ENCODE measurements at places on chromosomes 1 and 21.

GRCh38 chr1:156845055-156845952, 13.6 kb downstream of the INSRR start:
- H3K4me1 ChIP-seq, result peaks cover 26% of the 10 kb centered on the region
- H3K27me3 ChIP-seq, result 0 out of 2 replicates have a peak, but pooled peaks cover 13% of the 10 kb centered on the region
- no peak overlapping the region for H3K4me3 ChIP-seq

- DNase-seq, result peak; percentile 18
- H3K4me3 ChIP-seq, result no peak overlapping the region
- no peak overlapping the region for H3K27ac ChIP-seq
- H3K36me3 ChIP-seq, result no peaks in the 10 kb centered on the region
These were observed 1530.1 kb upstream of the TPTE start for GRCh38 chr21:8991088-8991907.

- DNase-seq, result no peak
- no peaks in the 10 kb centered on the region for H3K36me3 ChIP-seq
- no peaks in the 10 kb centered on the region for H3K27me3 ChIP-seq
- H3K27ac ChIP-seq, result no peak overlapping the region
These were observed 113.1 kb downstream of the RRAGC start for GRCh38 chr1:38746402-38746935.

- no peak overlapping the region for H3K27ac ChIP-seq
- H3K4me3 ChIP-seq, result no peak overlapping the region
- H3K4me1 ChIP-seq, result no peaks in the 10 kb centered on the region
- no peak for DNase-seq
- no peaks in the 10 kb centered on the region for H3K36me3 ChIP-seq
These were observed 934.2 kb downstream of the TTLL7 start for GRCh38 chr1:83064589-83065242.

DNA sequence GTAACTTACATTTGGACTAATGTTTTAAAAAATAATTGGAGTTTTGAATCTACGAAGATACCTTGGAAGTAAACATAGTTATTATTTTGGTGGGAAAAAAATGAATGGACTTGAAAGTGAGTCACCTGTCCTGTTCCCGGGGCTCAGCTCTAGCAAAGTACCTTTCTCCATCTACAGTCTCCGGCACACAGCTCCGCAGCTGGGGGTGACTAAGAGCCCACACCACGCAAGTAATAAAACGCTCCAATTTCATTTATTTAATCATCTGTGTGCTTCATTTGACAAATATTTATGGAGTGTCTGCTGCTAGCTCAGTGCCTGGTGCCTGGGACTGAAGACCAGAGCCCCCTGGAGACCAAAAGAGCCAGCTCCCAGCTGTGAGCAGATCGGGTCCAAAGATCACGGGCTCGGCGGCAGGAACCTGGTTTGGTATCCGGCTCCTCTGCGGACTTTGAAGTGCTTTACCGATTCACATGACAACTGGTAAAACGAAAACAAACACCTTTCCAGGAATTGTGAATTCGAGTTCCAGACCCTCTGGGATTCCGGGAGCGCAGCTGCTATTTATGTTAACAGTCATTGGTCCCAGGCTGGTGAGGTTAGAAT, 1.7 kb upstream of the RIPK4 start:
- DNase-seq, result no peak
- no peak overlapping the region for H3K27ac ChIP-seq
- no peaks in the 10 kb centered on the region for H3K36me3 ChIP-seq
- H3K4me3 ChIP-seq, result no peak overlapping the region
- H3K27me3 ChIP-seq, result peaks cover 74% of the 10 kb centered on the region
- peaks cover 5% of the 10 kb centered on the region for H3K4me1 ChIP-seq

GRCh38 chr1:228100822-228101613, 2.1 kb downstream of the C1orf35 start:
- peak; percentile 42 for DNase-seq
- peaks cover 64% of the 10 kb centered on the region for H3K36me3 ChIP-seq
- 0 out of 3 replicates have a peak overlapping the region, but pooled peaks have one; percentile 3 for H3K27ac ChIP-seq
- peaks cover 15% of the 10 kb centered on the region for H3K4me1 ChIP-seq
- no peaks in the 10 kb centered on the region for H3K27me3 ChIP-seq
- H3K4me3 ChIP-seq, result no peak overlapping the region

GRCh38 chr1:161106431-161106830, 8.3 kb downstream of the KLHDC9 start:
- no peak for DNase-seq
- H3K36me3 ChIP-seq, result peaks cover 77% of the 10 kb centered on the region
- H3K4me1 ChIP-seq, result no peaks in the 10 kb centered on the region
- H3K27me3 ChIP-seq, result no peaks in the 10 kb centered on the region
- H3K27ac ChIP-seq, result no peak overlapping the region

GRCh38 chr1:2927393-2928360, 93.6 kb upstream of the ACTRT2 start:
- H3K27ac ChIP-seq, result no peak overlapping the region
- H3K4me3 ChIP-seq, result no peak overlapping the region
- no peaks in the 10 kb centered on the region for H3K4me1 ChIP-seq
- H3K27me3 ChIP-seq, result peaks cover 84% of the 10 kb centered on the region

- DNase-seq, result no peak
- no peaks in the 10 kb centered on the region for H3K27me3 ChIP-seq
- H3K36me3 ChIP-seq, result no peaks in the 10 kb centered on the region
- H3K4me3 ChIP-seq, result no peak overlapping the region
These were observed 77.1 kb upstream of the KCTD3 start for GRCh38 chr1:215489771-215490565.

GRCh38 chr1:228081144-228081543, 1.4 kb upstream of the ARF1 start:
- H3K27me3 ChIP-seq, result no peaks in the 10 kb centered on the region
- peak overlapping the region; percentile 98 for H3K27ac ChIP-seq
- peaks cover 29% of the 10 kb centered on the region for H3K36me3 ChIP-seq
- H3K4me1 ChIP-seq, result peaks cover 55% of the 10 kb centered on the region
- H3K4me3 ChIP-seq, result peak overlapping the region; percentile 96
- DNase-seq, result peak; percentile 46

DNA sequence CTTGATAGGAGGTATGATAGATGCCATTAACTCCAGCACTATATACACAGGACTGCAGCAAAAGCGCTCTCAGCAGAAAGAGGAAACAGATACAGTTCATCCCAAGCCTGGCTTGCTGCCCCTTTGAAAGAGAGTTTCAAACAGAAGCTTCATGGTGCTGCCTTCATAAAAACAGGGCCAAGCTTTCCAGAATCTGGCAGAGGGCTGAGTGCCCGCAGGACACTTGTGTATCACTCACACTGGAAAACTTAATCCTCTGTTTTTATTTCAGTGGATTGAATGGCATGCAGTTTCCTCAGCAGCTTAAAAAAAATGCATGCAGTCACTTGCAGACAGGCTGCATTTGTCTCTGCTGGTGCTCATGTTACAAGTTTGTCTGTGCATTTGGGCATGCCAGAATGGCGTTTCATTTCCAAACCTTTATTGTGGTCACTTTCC, 40.4 kb downstream of the KCNJ15 start:
- no peaks in the 10 kb centered on the region for H3K36me3 ChIP-seq
- no peak overlapping the region for H3K27ac ChIP-seq
- H3K4me1 ChIP-seq, result peaks cover 2% of the 10 kb centered on the region
- peaks cover 8% of the 10 kb centered on the region for H3K27me3 ChIP-seq

- H3K27ac ChIP-seq, result no peak overlapping the region
- H3K4me1 ChIP-seq, result no peaks in the 10 kb centered on the region
- H3K27me3 ChIP-seq, result no peaks in the 10 kb centered on the region
- H3K4me3 ChIP-seq, result no peak overlapping the region
- peaks cover 71% of the 10 kb centered on the region for H3K36me3 ChIP-seq
These were observed 30.2 kb downstream of the ALDH9A1 start for GRCh38 chr1:165668184-165668583.

DNA sequence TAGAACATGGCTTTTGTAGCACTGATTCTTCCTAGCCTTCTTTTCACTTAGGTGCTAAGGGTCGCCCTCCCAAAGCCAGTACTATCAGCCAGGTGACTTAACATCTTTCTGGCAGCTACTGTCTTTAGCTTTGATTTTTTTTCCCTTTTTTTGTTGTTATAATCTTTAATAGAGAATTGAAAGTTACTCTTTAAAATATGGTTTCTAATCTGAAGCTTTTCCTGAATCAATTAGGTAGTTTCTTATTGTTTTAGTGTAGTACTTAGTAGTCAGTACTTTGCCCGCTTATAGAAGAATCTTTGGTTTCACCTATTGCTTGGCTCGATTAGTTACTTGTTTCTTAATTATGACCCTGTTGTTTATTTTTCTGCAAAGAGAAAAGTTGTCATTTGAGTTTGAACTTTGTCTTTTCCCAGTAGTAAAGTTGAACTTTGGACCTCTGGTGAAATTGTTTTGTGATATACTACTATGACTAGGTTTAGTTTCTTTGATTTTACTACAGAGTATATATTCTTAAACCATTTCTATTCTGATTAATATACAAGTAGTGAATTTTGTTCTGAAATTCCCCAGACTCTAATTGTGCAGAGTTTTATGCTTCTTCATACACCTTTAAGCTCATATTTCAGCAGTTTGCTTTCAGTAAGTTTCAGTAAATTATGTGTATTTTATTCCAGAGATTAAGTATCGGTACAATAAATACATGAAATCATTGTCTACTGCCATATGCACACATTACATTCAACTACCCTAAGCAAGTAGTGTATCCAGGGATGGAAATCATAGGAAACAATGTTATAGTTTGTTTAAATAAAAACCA, 3.9 kb downstream of the MAGI3 start:
- DNase-seq, result no peak
- peaks cover 21% of the 10 kb centered on the region for H3K4me1 ChIP-seq
- H3K27ac ChIP-seq, result no peak overlapping the region
- H3K4me3 ChIP-seq, result no peak overlapping the region

- no peak overlapping the region for H3K27ac ChIP-seq
- H3K4me3 ChIP-seq, result no peak overlapping the region
- no peak for DNase-seq
- H3K36me3 ChIP-seq, result no peaks in the 10 kb centered on the region
These were observed 159.2 kb downstream of the AGBL4 start for GRCh38 chr1:49864581-49864980.

GRCh38 chr1:48939042-48939441, 162.4 kb upstream of the BEND5 start:
- H3K36me3 ChIP-seq, result no peaks in the 10 kb centered on the region
- DNase-seq, result no peak
- H3K4me1 ChIP-seq, result no peaks in the 10 kb centered on the region

GRCh38 chr21:28237661-28238060, 755.0 kb downstream of the LTN1 start:
- H3K27ac ChIP-seq, result no peak overlapping the region
- DNase-seq, result no peak
- H3K36me3 ChIP-seq, result no peaks in the 10 kb centered on the region
- no peak overlapping the region for H3K4me3 ChIP-seq
- H3K27me3 ChIP-seq, result no peaks in the 10 kb centered on the region

GRCh38 chr1:14689996-14690615, 91.6 kb downstream of the KAZN start:
- H3K4me3 ChIP-seq, result no peak overlapping the region
- H3K27me3 ChIP-seq, result peaks cover 72% of the 10 kb centered on the region
- H3K27ac ChIP-seq, result no peak overlapping the region

- peak overlapping the region; percentile 97 for H3K27ac ChIP-seq
- H3K27me3 ChIP-seq, result no peaks in the 10 kb centered on the region
- peak overlapping the region; percentile 4 for H3K4me3 ChIP-seq
- H3K36me3 ChIP-seq, result peaks cover 78% of the 10 kb centered on the region
- peaks cover 89% of the 10 kb centered on the region for H3K4me1 ChIP-seq
- DNase-seq, result peak; percentile 94
These were observed 6.4 kb downstream of the RHOC start for GRCh38 chr1:112700290-112701226.

GRCh38 chr1:232962761-232963745, 12.6 kb downstream of the NTPCR start:
- peaks cover 24% of the 10 kb centered on the region for H3K36me3 ChIP-seq
- H3K4me1 ChIP-seq, result no peaks in the 10 kb centered on the region
- H3K27me3 ChIP-seq, result no peaks in the 10 kb centered on the region
- no peak overlapping the region for H3K27ac ChIP-seq

DNA sequence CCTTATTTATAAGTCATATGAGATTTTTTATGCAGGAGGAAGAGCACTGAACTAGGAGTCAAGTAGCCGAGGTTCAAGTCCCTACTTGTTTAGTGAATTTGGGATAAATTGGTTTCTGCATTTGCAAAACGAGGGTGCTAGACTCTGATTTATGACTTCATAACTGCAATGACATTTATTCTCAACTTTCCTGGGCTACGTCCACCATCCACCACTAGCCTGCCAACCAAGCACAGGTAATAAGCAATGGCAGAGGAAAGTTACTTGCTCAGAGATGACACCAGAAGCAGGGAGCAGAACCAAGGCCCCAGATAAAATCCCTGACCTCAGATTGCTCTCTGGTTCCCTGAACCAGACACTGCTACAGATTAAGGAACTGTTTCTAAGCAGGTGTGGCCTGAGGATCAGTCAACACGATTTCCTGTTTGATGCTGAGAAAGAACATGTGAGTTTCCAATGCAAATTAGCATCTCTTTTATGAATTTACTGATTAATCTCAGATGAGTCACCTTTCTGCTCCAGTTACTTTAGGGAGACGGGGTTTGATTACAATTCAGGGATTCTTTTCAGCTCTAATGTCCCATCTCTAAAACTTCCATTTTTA, 52.7 kb downstream of the PLPP3 start:
- H3K27me3 ChIP-seq, result no peaks in the 10 kb centered on the region
- no peak for DNase-seq
- no peaks in the 10 kb centered on the region for H3K4me1 ChIP-seq
- no peak overlapping the region for H3K4me3 ChIP-seq
- no peaks in the 10 kb centered on the region for H3K36me3 ChIP-seq

DNA sequence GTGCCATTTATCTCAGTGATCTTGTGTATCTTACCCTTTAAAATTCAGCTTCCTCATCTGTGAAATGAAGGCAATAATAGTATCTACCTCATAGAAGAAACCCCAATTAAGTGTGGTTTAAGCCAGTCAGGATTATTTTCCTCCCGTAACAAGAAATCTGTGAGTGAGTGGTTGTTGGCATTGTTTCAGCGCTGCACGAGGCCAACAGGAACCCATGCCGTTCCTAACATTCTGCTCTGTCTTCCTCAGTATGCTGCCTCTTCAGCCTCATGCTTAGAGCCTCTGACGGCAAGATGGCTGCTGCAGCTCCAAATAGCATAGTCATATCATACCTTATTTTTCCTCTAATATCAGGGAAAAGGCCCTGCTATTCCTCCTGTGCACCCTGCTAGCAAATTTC, 289.7 kb downstream of the TM2D1 start:
- H3K36me3 ChIP-seq, result 0 out of 3 replicates have a peak, but pooled peaks cover 7% of the 10 kb centered on the region
- DNase-seq, result no peak
- no peaks in the 10 kb centered on the region for H3K27me3 ChIP-seq
- no peaks in the 10 kb centered on the region for H3K4me1 ChIP-seq

GRCh38 chr1:235160383-235160956, 580 bp downstream of the RBM34 start:
- peak overlapping the region; percentile 92 for H3K27ac ChIP-seq
- H3K36me3 ChIP-seq, result peaks cover 44% of the 10 kb centered on the region
- peaks cover 7% of the 10 kb centered on the region for H3K4me1 ChIP-seq
- DNase-seq, result no peak
- no peaks in the 10 kb centered on the region for H3K27me3 ChIP-seq

- DNase-seq, result no peak
- H3K27ac ChIP-seq, result no peak overlapping the region
- H3K4me1 ChIP-seq, result no peaks in the 10 kb centered on the region
These were observed 26.2 kb downstream of the VASH2 start for GRCh38 chr1:212976586-212976985.

DNA sequence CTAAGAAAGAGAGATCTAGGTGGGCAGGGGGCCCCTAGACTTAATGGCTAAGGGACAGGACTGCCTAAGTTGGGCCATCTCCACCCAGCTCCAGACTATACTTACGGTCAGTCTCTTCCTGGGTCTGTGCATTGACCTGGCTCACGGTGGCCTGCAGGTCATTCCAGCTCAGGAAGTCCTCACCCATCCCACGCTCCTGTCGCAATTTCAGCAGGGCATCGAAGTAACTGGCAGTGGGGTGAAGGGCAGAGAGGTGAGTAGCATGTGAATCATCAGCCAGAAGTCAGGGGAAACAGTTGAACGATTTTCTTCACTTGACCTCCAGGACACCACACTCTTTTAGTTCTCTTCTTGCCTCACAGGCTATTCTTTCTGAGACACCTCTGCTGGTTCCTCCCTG, 20.5 kb downstream of the IQGAP3 start:
- DNase-seq, result no peak
- H3K36me3 ChIP-seq, result peaks cover 51% of the 10 kb centered on the region
- H3K4me1 ChIP-seq, result no peaks in the 10 kb centered on the region
- no peak overlapping the region for H3K4me3 ChIP-seq
- H3K27me3 ChIP-seq, result no peaks in the 10 kb centered on the region

Data from K562 (cell line).